ENCODE measurements at places on chromosomes 7 and 10. TPM values are rescaled to one million over a fixed set of nuclear protein-coding genes. Genes with fewer than 3 reads are reported as not detected.

- DNase-seq = no peak
Observed at GRCh38 chr7:20035279-20035875, 181.8 kb downstream of the MACC1 start.

DNA sequence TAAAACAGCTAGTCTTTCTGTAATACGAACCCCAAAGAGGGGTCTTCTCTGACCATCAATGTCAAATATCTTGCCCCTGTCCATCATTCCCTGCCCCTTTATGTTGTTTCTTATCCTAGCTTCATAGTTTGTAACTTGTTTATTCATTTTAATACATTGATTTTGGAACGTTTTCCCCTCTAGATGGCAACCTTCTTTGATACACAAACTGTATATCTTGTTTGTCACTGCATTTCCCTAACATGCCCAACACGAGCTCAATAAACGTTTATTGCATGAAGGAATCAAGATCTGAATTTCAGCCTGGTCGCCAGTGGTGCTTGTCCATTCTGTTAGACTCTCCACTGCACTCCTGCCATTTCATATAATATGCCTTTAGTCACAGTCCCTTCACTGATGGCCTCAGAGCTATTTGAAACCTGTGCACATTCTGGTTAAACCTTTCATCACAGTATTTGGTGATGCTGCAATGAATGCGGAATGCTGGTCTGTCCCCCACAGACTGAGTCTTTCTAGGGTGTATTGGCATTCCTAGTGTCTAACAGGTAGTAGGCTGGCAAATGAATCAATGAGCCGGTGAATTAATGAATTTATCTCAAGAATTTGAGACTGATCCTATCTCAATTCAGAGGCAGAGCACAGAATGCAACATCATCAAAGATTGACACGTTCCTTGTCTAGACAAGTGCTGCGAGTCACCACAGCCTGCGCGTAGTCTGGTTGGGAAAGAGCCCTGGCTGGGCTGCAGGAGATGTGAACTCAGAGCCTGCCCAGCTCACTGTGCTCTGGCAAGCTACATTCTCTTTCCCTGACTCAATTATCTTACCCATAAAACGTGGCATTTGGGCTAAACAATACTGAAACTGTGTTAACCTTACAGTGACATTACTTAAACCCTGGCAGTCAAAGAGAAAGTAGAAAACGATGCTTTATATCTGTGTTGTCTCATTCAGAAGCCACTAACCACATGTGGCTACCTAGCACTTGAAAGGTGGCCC is 55.2 kb upstream of the FRMD4A start:
- no peak for DNase-seq

DNA sequence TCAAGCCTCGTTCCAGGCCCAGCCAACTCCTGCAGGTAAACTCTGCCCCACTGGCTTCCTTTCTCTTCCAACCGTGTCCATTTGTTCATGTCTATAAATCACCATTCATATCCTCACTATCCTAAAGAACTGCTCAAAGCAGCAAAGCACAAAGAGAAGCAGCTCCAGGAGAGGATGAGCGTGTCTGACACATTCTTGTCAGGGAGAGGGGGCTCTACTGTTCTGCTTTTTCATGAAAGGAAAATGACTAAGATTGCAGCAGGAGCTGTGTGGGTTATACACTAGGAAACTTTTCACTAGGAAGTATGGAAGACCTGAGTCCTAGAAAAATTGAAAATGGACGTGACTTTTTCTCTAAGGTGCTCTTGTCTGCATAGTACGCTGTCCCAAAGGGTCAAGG is 16.7 kb downstream of the AGFG2 start:
- no peak for DNase-seq

DNA sequence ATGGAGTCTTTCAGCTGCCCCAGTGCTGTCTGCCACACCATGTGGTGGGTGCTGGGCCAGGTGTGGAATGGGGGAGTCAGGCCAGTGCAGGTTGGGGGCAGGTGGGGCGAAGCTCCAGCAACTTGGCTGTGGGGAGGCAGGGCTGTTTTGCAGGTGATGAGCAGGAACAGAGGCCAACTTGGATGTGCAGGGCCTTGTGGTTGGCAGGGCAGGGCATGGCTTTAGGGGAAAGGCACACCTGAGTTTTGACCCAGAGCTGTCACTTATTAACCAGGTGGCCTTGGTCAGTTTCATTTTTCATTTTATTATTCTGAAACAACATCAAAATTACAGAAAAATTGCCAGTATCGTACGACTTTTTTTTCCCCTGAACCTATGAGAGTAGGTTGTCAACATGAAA is 1.1 kb upstream of the SFTPA2 start:
- DNase-seq = no peak

DNA sequence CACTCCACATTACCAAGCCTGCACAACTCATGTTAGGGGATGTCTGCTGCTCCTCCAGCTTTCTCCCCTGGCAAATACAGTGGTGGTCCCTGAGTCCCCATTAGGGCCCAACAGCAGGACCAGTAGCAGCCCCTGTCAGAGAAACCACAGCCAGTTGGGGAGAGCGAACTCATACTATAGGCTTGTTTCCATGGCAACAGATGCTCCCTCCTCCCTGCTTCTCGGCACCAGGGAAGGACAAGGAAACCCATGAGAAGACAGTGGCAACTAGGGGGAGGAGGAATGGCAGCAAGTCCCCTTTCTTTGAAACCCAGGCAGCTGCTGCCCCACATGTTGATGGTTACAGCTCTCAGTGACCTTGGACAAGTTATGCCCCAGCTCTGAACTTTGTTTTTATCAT is 326.4 kb downstream of the KCNMA1 start:
- DNase-seq = no peak

DNA sequence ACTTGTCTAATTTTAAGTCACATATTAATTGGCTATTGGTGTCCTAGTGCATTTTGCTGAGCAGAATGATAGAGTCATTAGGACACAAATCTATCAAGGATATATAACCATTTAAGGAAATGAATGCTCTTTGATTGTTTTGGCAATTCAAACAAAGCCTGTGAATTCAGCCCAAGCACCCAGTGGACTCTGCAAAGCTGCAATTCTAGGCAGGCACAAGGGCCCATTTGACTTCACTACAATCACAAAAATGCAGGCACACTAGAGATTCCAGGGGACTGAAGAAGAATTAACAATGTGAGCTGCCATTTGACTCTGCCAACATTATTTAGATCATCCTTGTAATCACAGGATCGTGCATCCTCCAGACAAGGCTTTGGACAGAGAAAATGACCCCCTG is 544.2 kb upstream of the PHF14 start:
- DNase-seq = no peak

DNA sequence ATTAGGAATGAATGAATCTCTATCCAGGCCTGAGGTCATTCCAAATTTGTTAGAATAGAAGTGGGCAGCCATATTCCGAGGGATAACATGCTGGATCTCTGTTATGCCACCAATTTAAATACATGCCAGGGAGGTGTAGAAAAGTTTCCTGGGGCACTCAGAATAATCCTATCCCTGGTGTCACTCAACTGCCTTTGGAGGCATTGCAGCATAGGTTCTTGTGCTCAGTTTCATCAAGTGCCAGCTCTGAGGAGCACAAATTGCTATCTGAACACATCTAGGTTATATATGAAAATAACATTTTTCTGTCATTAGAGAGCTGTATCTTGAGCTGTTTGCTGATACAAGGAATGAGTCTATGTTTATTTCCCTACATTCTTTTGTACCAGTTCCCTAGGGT is 197.3 kb downstream of the CSTF2T start:
- DNase-seq = no peak

GRCh38 chr7:630111-630511 is 96.4 kb upstream of the DNAAF5 start:
- DNase-seq = no peak

- no peak for DNase-seq
Observed at GRCh38 chr10:47164800-47165128, 135.2 kb upstream of the GDF10 start.

- DNase-seq = no peak
Observed at GRCh38 chr7:44056681-44057080, 8.7 kb downstream of the PGAM2 start.

DNA sequence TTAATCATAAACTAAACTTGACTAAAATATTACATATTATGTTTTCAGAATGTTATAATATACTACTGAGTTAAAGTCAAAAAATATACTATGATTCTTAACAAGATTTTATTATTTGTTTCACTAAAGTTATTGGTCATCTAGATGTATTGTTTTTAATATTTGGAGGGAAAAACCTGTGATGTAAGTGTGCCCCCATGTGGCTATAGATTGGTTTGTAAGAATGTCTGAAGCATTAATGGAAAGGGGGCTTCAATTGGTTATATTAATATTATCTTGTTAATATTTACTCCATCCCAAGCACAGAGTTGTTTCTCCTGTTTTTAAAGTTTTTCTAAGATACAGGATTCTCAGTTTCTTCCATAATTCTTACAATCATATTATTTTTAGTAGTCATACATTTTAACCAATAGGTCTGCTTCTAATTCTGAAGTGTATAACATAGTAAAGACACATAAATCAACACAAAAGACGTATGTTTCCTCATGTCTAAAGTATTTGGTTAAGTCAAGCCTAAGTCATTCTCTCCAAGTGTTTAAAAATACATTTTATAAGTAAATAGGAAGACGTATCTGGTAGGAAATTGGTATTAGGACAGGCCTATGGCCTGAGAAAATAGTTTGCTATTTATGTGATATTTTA is 58.0 kb downstream of the GNAT3 start:
- DNase-seq = peak; percentile 37

DNA sequence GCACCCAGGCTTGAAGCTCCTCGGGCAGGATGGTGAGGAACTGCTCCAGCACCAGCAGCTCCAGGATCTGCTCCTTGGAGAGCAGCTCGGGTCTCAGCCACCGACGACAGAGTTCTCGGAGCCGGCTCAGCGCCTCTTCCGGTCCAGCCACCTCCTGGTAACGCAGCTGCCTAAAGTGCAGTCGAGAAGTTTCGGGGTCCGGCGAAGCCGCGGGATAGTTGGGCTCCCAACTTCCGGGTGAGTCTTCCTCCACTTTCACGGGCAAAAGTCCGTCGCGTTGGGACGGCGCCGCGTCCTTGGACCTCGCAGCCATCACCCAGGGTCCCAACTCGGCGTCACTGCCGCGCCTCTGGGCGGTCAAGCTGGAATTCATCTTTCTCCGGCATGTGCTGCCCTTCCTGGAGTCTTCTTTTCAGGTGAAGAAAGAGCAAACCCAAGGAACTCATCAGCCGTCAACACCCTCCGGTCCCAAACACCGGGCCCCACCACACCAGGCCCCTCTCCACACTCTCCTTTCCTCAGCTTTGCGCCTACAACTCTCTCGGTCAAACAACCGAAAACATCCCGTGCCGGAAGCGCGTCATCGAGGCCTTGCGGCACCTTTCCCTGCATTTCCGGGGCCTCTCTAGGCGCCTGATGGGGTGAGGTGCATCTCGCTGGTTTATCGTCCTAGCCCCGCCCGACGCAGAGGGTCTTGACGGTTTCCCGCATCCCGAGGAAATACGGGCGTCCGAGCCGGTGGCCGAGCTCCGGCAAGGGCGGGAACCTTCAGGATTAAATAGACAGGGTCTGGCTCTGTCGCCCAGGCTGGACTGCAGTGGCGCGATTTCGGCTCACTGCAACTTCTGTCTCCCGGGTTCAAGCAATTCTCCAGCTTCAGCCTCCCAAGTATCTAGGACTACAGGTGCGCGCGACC is at the start of gene ZNF394:
TSS of gene ZNF394 (minus strand) at position 561 of the 916 bp plus-strand sequence. CDS start at position 373, 188 bp downstream.
- peak; percentile 95 for DNase-seq

DNA sequence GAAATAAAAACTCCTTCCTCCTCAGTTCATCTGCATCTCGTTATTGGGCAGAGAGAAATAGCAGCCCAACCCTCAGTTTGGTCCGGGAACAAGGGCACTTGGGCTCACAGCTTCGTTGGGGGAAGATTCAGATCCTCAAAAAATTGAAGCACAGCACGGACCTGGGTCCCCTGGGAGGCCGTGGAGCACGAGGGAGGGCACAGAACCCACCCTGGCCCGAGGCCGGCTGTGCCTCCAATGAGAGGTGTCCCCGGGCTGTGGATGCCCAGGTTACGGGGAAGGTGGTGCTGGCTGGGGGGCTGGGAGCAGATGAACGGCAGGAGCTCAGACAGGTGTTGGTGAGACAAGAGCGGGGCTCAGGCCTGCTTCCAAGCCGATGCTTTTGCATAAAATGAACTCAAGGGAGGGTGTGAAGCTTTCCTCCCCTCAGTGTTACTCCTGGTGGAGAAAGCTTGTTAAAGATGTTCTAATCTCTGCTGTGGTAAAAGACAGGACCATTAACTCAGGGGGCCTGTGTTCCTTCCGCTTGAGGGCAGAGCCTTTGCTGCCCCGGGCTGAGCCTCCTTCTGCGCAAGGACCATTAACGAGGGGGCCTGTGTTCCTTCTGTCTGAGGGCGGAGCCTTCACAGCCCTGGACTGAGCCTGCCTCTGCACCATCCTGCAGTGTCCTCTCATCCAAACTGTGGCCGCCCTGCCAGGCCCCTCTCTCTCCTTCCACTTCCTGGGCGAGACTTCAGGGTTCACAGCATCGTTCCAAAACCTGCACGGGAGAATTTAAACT is 302.2 kb downstream of the ADARB2 start:
- DNase-seq = no peak

DNA sequence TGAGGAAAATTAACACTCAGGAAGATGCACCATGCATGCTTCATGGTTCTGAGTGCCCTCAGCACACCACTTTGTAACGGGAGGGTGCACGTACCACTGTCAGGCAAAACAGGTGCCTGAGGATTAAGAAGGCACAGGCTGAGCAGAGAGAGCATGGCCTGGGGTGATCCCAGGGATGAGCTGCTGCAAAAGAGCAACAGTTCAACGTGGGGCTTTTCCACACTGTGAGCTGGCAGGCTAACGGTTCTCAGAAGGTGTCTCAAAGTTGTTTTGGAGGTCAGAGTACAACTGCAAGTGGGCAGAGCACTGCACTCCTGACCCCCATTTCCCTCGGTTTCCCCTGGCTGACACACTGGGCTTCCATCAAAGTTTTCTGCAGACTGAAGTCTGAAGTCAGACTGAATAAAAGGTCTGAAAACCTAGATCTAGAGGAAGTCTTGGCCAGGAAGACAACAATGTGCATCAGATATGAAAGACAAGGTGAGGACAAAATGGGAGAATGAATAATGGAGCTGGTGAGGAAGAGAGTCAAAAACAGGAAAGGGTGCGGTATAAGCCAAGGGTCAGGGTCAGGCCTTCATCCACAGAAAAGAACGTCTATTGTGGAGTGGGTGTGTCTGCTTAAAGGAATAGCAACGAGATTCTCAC is 20.5 kb downstream of the ZNF438 start:
- no peak for DNase-seq

DNA sequence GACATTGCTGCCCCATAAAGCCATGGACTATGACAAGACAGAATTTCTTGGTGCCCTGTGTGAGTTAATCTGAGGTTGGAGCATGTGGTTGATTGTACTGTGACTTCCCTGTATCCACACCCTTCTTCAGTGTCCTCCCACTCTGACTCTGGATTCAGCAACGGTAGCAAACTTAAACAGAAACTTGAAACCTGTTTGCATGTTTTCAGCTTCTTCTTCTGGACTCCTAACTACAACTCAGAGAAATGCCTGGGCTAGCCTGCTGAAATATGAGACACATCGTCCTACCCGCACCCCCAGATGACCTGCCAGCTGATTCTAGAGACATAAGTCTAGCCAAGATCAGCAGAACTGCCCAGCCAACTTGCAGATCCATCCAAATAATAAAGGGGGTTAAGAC is 78.4 kb downstream of the IPMK start:
- DNase-seq = no peak

Gene LIPJ
- 0.41 TPM for polyA plus RNA-seq

Gene CADPS2
- 83.4 TPM for polyA plus RNA-seq

Gene NODAL
- polyA plus RNA-seq = 0.80 TPM

Gene ADGRA1
- 0.09 TPM for polyA plus RNA-seq

Gene LLCFC1
- 0.43 TPM for polyA plus RNA-seq

Gene GALNT17
- polyA plus RNA-seq = 15.8 TPM

Gene TMEM213
- polyA plus RNA-seq = 0.40 TPM

Gene UNCX
- polyA plus RNA-seq = not detected

Gene HTRA1
- 75.7 TPM for polyA plus RNA-seq

Gene KDM7A
- 14.7 TPM for polyA plus RNA-seq

Gene FANK1
- polyA plus RNA-seq = 9.0 TPM

Gene LRIT1
- not detected for polyA plus RNA-seq

Gene HOXA3
- 41.2 TPM for polyA plus RNA-seq

Measured in left lung (tissue), 14 donors.